ENCODE measurements at places on chromosomes 2 and 18.

GRCh38 chr18:12246849-12247808 is 7.0 kb upstream of the CIDEA start:
- DNase-seq: peak; percentile 35

- DNase-seq: no peak
These were observed 17.0 kb downstream of the GPR35 start for GRCh38 chr2:240642061-240642805.

DNA sequence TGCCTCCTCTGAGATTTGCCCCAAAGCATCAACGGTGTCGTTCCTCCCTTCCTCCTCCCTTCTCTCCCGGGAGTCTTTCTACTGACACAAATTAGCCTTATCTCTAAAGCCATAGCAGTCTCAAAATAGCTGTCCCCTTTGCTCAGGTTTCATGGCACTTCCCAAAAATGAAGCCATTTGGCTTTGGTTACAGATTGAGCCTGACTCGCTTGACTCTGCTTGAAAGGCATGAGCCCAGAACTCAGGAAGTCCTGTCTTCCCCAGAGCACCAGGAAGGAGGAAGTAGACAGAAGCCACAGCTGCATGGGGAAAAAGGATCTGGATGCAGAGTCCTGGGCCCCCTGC is 234.4 kb upstream of the RGPD4 start:
- no peak for DNase-seq

GRCh38 chr2:92073036-92073814 is 2798.0 kb upstream of the TEKT4 start:
- no peak for DNase-seq

GRCh38 chr2:218006741-218007140 is 3.9 kb upstream of the TNS1 start:
- peak; percentile 68 for DNase-seq

- peak; percentile 23 for DNase-seq
These were observed 50.7 kb upstream of the RNU4ATAC start for GRCh38 chr2:121479882-121480522.

GRCh38 chr2:149732001-149732685 is 144.6 kb upstream of the MMADHC start:
- DNase-seq: peak; percentile 56

DNA sequence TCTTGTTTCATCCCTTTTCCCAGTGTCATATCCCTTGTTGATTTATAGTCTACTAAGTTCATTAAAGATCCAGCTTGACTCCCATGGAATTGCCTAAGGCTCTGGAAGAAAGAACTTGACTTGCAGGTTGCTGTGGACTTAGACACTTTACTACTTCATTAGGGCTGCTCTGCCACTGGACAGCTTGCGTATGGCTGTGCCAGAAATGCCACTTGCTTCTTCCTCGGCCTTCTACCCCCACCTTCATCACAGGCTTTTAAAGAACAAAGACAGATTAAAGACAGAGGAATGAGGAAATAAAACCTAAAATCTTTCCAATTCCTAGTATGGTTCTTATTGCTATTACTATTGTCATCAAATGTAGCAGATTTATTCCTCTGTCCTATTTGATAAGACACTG is 591.7 kb downstream of the BCL11A start:
- DNase-seq: no peak

DNA sequence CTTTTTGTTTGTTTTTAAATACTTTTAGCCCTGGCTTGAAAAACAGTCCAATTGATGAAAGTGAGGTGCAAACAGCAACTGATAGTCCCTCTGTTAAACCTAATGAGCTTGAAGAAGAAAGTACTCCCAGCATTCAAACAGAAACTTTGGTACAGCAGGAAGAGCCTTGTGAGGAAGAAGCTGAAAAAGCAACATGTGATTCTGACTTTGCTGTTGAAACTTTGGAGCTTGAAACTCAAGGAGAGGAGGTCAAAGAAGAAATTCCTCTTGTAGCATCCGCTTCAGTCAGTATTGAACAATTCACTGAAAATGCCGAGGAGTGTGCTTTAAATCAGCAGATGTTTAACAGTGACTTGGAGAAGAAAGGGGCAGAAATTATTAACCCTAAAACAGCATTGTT is 30.6 kb upstream of the DYSF start:
- no peak for DNase-seq

DNA sequence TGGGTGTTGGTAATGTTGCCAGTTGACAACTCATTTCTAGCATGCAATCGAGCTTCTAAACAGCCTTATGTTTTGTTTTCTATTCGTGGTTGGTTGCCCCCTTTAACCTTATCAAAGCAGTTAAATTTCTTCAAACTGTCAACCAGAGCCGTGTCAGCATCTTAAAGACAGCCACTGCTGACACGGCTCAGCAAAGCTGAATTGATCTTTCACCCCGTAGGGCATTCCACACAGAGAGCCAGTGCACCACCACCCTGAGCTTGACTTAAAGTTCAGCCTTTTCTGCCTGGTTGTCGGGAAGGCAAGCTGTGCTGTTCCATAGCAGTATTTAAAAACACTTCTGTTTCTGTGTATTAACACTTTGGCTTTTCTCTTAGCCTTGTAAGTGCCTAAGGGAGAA is 355.0 kb upstream of the CHST9 start:
- DNase-seq: no peak

Measured in fibroblast of pulmonary artery (primary cell).